ENCODE measurements at places on chromosomes 7 and 10.

GRCh38 chr10:97333601-97334369 lies 744 bp downstream of the FRAT2 start:
- DNase-seq, result peak; percentile 18

GRCh38 chr10:77675347-77675746 lies 37.7 kb upstream of the KCNMA1 start:
- DNase-seq, result no peak

GRCh38 chr10:85666102-85666501 lies 700.5 kb downstream of the GRID1 start:
- DNase-seq, result no peak

DNA sequence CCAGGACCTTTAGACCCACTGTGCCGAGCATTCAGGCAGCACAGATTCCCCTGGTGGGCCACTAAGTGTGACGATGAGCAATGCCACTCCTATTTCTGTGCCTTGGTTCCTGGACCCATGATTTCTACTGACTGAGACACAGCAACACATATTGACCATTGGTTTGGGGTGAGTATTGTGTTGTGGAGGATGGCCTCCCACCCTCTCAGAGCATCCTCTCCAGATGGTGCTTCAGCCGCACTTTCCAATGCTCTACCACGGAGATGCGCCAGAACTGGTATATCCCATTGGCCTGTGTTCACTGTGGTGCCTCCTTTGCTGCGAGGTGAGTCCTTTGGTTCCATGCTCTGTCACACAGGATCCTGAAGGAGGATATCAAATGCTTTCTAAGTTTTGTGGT lies 10.1 kb upstream of the GDF10 start:
- no peak for DNase-seq

DNA sequence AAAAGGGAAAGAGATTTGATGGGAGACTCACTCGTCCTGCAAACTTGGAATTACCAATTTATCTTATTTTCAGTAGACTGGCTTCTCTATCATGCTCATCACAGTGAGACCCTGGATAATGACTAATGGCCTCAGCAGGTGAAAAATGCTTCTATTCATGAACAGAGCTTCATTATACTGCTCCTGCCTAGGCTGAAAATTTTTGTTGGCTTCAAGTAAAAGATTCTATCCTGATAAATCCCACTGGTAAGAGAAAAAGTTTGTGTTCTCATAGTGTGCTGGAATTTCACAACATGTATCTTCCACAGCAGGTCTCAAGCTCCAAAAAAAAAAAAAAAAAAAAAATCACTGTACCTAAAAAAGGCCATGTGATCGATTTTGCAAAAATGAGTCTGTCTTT lies 329.3 kb upstream of the FZD8 start:
- DNase-seq, result no peak

- peak; percentile 83 for DNase-seq
Measured at GRCh38 chr10:14573666-14574261, 200.9 kb downstream of the FAM107B start.

GRCh38 chr7:1242606-1243289 lies 10.1 kb downstream of the UNCX start:
- no peak for DNase-seq

GRCh38 chr10:93867525-93867924 lies 26.3 kb upstream of the SLC35G1 start:
- no peak for DNase-seq

DNA sequence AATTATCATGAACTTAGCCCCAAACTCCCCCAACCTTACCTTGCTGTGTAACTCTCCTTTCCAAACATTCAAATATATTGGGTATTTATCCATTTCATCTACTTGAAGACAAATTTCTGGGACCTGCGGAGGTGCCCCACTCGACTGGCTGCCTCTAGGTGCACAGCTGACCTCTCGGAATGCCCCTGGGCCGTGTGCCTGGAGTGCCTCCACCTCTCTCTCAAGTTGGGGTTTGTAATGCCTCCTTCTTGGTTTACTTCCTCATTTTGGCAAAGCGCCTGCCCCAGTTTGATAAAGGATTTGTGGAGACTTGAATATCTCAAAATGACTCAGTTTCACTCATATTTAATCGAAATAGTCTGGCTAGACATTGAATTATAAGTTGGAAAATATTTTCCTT lies 16.6 kb downstream of the ZNF777 start:
- DNase-seq, result no peak

DNA sequence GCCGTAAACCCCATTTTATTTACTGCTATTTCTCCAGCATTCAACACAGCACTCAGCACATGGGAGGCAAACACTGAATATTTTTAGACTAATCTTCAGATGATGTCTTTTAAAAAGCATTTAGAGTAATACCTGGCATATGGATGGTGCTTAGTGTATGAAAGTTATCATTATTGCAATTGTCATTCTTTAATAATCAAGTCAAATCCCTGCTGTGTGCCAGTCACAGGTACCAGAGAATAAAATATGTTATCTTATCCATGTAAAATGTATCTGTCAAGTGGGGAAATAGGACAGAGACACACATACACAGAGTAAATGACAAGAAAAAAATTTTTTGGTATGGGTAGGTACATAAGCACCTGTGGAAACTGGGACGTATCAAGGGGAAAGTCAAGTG lies 18.5 kb downstream of the ANKRD22 start:
- DNase-seq, result no peak

GRCh38 chr10:119231654-119232053 lies 24.3 kb downstream of the GRK5 start:
- DNase-seq, result no peak

DNA sequence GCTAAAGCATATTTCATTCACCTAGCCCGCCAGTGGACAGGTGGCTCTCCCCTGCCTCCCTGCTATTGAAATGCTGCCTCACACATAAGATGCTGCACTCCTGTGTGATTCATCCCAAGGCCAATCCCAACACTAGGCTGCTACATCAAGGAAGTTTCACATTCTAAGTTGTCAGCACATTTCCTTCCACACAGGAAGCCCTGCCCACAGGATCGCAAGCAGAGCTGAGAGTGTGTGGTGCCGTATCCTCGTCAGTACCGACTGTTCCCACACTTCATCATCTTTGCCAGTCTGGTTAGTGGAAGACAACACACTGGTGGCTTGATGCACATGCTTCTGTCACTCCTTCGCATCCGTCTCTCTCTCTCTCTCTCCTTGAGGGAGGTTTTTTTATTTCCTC lies 194.3 kb upstream of the PPP2R2D start:
- DNase-seq, result no peak

- no peak for DNase-seq
Measured at GRCh38 chr10:116371737-116372136, 47.5 kb downstream of the CCDC172 start.

DNA sequence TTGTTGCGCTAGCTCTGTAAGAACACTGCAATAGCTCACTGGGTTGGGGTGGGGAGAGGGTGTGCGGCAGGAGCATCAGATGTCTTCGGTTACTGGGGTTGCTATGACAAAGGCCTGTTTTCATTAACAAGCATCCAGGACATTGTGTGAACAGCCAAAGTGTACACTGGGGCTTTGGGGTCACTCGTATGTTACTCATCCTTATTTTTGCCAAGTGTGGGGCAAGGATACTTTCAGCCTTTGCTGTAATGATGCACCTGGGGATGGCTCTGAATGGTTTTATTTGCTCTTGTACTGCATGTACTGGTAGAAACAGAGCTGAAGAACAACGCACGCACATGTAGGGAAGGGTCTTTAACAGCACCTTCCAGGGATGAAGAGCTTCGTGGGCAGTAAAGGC lies 73.0 kb upstream of the AFAP1L2 start:
- DNase-seq, result peak; percentile 6

DNA sequence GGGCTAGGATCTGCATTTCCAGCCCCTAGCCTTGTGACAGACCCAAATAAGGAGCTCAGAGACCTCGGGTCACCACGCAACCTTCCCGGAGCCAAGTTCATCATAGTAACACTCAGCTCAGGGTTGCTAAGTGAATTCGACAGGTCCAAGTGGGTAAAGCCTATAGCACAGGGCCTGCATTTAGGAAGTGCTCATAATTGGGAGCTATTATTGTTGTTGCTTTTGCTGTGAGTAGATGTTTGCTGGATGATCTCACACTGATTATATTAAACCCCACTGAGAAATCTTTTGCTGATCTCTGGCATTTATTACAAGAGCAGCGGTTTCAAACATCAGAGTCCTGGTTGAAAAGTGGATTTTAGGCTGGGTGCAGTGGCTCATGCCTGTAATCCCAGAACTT lies 20.3 kb upstream of the SAR1A start:
- no peak for DNase-seq

- peak; percentile 15 for DNase-seq
Measured at GRCh38 chr7:38034062-38034908, 113.8 kb downstream of the EPDR1 start.

DNA sequence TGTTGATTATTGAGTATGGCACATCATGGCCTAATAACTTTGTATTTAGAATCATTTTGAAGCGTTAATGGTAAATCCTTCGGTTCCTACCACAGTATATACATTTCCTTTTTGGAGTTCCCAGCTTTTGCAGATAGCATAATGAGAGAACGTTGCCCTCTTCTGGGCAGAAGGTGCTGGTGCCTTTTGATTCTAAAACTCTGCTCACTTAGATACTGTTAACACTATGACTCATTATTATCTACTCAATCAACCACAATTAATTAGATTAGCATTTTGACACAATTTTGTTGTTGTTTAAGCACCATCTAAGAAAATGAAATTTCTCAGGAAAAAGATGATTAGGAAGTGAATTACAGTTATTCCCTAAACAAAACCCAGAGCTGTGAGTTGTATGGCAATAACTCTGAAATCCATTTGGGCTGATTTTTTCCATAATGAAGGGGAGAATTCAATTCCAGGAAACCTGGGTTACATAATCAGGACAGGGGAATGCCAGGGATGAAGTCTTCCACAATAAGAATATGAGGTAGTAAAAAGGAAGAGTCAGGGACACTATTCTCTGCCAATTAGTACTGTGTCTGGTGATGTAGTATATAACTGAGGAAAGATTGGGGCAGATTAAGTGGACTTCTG lies 11.5 kb upstream of the DLD start:
- peak; percentile 75 for DNase-seq

DNA sequence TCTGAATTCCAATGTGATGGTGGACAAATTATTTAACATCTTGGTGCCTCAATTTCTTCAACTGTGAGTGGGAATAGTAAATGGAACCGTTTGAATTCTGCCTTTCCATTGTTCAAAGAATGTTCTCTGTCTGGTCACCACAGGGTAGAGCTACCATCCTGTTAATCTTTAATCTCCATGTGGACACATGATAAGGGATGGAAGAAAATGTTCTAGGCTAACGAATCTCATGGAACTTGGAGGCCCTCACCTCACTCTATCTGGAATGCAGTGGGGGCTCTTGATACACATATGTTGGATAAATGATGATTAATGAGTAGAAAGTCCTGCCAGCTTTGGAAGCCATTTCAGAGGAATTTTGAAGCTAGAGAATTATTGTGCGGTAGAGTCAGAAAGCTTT lies 118.5 kb upstream of the HABP2 start:
- peak; percentile 7 for DNase-seq

GRCh38 chr7:102472126-102473041 lies 6.3 kb downstream of the POLR2J start:
- no peak for DNase-seq

- no peak for DNase-seq
Measured at GRCh38 chr7:42134276-42134876, 102.6 kb downstream of the GLI3 start.

- peak; percentile 27 for DNase-seq
Measured at GRCh38 chr10:31263903-31264302, 55.1 kb upstream of the ZEB1 start.

GRCh38 chr10:98074315-98074911 lies 44.0 kb upstream of the CRTAC1 start:
- DNase-seq, result peak; percentile 7

DNA sequence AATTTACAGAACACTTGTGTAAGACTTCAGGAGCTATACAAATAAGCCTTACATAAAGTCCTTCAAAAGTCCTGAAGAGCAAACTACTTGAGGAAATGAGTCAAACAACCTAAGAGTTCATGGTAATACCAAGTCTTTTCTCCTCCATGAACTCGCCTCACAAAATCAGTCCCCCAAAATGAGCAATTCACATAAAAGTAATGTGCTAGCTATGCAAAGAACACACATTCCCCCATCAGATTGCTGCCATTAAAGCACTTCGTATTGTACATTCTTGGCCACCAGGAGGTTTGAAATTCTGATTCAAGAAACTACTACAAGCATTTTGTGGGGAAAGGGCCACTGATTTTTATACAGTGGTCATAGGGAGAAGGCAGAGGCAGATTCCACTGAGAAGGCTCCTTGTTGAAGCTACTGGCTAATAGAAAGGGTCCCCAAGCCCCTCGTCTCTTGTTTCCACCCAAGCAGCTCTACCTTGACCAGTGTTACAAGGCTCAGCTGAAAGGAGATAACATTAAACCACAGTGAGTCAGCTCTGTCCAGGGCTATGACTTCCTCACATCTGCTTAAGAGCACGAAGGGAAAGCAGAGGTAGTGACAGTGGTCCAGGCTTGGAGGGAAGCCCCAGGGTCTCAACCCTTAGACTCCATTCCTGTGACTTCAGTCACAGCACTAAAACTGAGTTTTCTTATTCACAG lies 115.2 kb upstream of the CDK1 start:
- DNase-seq, result no peak

DNA sequence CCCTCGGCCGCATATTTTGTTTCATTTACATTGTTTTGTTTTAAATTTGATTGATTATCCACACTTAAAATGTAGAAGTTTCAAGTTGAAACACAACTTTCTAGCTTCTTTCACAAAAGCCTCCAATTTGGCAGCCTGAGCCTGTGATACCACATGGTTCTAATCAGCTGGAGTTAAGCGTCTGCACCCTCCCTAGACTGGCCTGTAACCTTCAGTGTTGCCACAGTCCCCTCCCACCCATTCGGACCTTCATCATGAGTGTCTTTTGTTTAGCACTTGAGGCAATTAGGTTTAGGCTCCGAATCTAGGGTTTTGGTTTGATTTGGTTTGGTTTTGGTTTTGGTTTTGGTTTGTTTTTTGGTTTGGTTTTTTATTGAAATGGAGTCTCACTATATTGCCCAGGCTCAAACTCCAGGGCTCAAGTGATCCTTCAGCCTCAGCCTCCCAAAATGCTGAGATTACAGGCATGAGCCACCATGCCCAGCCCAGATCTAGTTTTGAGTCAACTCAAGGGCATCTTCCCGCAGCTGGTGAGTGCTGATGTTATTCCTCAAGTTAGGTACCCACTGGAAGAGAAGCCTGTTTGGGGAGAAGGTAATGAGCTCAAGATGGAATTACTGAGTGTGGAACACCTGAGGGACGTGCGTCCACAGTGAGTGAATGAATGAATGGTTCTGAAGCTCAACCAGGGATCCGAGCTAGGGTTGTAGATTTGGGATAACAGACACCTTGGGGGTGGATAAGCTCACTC lies 201.4 kb downstream of the HECW1 start:
- DNase-seq, result no peak

DNA sequence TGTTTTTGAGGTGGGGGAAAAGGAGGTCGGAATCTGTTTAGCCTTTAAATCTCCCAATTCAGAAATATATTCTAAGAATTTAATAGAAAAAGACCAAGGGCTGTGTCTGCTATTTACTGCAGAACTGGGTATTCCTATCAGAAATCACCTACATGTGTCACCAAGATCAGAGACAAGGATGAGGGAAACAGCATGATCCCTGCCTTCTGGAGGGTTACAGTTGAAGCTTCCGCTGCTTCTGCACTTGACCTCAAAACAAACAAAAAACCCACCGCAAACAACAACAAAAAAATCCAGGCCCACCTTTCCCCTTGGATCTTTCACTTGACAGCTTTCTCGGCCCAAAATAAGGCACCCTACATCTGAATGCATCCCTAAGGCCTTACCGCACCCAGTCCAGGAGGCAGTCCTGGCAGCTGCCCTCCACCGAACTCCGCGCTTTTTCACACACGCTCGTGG lies 750 bp upstream of the CDK14 start:
- DNase-seq, result no peak

GRCh38 chr7:45203936-45204445 lies 46.4 kb downstream of the RAMP3 start:
- DNase-seq, result peak; percentile 3
